Stimulated activated CD8-positive, alpha-beta memory T cell treated with anti-CD3 and anti-CD28 coated beads, Interleukin-15, amount 100 ng/mL, for 4 hours (primary cell): ENCODE measurements at places on chromosomes 1 and 21.

DNA sequence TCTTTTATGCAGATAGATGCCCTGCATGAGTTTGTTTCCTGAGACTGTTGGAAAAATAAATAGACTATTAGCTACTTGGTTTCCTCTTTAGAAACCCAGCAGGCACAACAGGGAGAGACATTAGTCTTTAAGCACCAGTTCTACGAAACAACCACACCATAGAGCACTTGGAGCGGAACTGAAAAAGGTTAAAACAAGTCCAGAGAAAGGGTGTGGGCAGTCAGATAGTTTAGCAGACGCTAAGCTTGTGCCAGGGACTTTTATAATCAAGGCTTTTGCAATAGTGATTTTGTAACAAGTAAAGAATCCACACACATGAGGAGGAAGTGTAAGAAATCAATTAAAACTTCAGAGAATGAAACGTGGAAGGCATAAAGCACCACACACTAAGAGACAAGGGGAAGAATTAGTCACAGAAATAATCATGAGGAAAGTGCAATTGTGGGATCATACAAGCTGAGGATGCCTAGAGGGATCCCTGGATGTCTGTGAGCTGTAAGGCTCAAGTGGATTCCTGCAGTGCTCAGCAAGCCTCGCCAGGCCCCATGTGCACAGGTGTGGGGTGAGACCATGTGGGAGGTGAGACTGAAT, 37.8 kb upstream of the TLR5 start:
- no peak for DNase-seq

DNA sequence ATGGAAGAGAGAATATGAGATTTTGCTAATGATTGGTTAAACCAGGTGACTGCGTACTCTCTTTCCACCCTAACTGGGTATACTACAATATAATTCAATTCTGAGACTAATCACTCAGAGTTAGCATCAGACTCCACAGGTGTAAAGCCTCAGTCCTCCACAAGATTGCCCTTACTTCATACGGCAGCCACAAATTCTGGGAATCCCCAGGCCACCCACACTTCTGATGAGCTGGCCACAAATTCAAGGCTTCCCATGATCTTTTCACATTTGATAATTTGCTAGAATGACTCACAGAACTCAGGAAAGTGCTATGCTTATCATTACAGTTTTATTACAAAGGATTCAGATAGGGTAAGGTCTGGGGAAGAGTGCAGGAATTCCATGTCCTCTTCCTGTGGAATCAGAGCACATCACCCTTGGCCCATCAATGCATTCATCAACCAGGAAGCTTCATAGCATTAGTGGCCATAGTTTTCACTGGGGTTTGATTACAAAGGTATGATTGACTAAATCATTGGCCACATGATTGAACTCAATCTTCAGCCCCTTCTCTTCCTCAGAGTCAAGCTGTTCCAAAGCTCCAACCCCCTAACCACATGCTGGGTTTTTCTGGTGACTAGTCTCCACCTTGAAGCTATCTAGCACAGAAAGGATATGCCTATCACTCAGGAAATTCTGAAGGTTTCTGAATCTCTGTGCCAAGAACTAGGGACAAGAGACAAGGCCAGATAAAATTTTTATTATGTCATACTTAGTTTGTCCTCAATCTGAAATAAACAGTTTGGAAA, 131.7 kb downstream of the HHIPL2 start:
- no peak for DNase-seq

GRCh38 chr1:91099746-91100621, 78.1 kb upstream of the ZNF644 start:
- no peak for DNase-seq

DNA sequence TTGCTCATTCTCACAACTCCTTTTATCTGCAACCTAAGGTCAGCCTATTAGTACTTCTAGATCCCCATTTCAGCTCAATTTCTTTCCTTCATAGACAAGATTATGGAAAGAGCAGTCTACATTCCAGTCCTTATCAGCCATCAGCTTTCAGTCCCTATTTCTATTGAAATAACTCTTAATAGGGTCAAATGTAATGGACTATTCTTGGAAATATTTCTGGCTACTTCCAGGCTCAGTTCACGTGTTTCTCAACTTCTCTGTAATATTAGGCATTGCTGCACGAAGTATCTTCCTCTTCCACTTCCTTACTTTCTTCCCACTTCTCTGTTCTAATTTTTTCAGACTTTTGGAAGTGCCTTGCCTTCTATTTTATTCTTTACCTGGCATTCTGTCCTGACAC, 232.9 kb upstream of the USP25 start:
- no peak for DNase-seq

- DNase-seq = no peak
These were observed 815 bp downstream of the STYXL2 start for GRCh38 chr1:167094690-167095089.

- no peak for DNase-seq
These were observed 181.5 kb downstream of the NPHP4 start for GRCh38 chr1:5810553-5811270.

DNA sequence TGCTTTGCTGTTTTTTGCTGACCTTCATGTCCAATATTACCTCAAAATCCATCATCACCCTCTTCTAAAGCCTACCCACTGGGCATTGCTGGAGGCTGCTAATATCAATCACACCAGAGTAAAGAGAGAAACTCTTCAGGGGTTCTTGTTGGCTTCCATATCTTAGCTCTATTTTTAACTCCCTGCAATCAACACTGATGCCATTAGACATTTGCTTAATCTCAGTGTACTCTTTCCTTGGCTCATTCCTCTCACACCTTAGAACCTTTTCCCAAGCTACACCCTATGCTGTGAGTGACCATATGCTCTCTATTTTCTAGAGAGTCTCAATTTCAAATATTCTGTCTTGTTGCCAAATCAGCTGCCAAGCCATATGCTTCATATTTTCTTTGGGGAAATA, 40.6 kb upstream of the RABGAP1L start:
- no peak for DNase-seq

- DNase-seq = peak; percentile 48
These were observed 102.2 kb downstream of the CASZ1 start for GRCh38 chr1:10694274-10694632.

GRCh38 chr1:206590025-206590758, 22.1 kb downstream of the EIF2D start:
- DNase-seq = peak; percentile 66

DNA sequence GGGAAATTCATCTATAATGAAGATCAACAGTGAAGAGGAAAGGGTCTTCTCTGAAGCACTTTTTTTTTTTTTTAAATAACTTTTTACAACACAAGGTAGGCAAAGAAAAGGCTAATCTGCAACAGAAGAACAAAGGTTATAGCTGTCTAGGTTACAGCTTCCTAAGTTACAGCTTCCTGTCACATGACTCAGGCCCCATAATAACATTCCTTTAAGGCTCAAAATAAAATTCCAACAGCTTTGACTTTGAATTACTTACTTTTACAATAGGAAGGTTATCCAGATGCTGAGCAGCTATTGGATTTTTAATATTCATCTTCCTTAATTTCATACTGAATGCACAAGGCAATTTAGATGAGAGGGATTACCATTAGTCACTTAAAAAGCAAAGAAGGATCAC, 40.4 kb upstream of the TMEM61 start:
- DNase-seq = no peak

DNA sequence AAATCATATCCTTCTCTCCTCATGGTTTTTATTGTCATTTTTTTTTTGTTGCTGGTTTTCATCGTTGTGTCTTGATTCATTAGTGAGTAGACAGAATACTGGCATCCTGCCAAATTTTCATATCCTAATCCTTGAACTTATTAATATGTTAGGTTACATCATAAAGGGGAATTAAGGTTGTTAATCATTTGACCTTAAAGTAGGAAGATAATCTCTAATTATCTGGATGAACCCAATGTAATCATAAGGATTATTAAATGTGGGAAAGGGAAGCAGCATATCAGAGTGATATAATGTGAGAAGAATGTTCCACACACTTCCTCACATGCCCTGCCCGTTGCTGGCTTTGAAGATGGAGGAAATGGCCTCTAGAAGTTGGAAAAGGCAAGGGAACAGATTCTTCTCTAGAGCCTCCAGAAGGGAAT, 299.7 kb downstream of the HMCN1 start:
- no peak for DNase-seq

DNA sequence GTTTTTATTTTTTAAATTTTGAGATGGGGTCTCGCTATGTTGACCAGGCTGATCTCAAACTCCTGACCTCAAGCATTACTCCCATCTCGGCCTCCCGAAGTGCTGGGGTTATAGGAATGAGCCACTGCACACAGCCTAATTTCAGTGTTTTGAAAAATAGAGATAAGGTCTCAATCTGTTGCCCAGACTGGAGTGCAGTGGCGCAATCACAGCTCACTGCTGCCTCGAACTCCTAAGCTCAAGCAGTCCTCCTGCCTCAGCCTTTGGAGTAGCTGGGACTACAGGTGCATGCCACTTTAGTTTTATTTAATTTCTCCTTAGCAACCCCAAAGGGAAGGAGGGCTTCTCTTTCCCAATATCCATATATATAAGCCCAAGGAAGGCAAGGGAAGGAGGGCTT, 63.7 kb upstream of the LPGAT1 start:
- DNase-seq = no peak

DNA sequence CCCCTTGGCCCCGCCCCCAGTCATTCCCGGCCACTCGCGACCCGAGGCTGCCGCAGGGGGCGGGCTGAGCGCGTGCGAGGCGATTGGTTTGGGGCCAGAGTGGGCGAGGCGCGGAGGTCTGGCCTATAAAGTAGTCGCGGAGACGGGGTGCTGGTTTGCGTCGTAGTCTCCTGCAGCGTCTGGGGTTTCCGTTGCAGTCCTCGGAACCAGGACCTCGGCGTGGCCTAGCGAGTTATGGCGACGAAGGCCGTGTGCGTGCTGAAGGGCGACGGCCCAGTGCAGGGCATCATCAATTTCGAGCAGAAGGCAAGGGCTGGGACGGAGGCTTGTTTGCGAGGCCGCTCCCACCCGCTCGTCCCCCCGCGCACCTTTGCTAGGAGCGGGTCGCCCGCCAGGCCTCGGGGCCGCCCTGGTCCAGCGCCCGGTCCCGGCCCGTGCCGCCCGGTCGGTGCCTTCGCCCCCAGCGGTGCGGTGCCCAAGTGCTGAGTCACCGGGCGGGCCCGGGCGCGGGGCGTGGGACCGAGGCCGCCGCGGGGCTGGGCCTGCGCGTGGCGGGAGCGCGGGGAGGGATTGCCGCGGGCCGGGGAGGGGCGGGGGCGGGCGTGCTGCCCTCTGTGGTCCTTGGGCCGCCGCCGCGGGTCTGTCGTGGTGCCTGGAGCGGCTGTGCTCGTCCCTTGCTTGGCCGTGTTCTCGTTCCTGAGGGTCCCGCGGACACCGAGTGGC, at the start of gene SOD1:
SOD1 (plus strand) TSS at position 158 of the 723 bp plus-strand sequence; CDS start at position 235, 77 bp downstream.
- DNase-seq = peak; percentile 91
